ENCODE measurements at places on chromosomes 7 and 10. TPM values are rescaled to one million over a fixed set of nuclear protein-coding genes. Genes with fewer than 3 reads are reported as not detected.

Gene ARHGEF35
- total RNA-seq = 3.4 TPM

Gene MRC1
- not detected for total RNA-seq

Gene GRID1
- not detected for total RNA-seq

Gene MKX
- total RNA-seq = not detected

Gene EFCAB10
- not detected for total RNA-seq

Gene GNAI1
- 5.3 TPM for total RNA-seq

Gene MRPS24
- 118 TPM for total RNA-seq

Gene LRRC4
- 1.3 TPM for total RNA-seq

Gene PIP
- not detected for total RNA-seq

Gene WDFY4
- total RNA-seq = 0.08 TPM

Gene STK17A
- 47.8 TPM for total RNA-seq

Gene AS3MT
- total RNA-seq = 0.47 TPM

Gene TMEM139
- 0.73 TPM for total RNA-seq

Gene PTPRE
- total RNA-seq = 41.8 TPM

Gene PHKG1
- 3.4 TPM for total RNA-seq

Gene CDH23
- 0.57 TPM for total RNA-seq

Gene LBX1
- total RNA-seq = not detected

Gene TNS3
- 4.1 TPM for total RNA-seq

Gene GLCCI1
- total RNA-seq = 13.5 TPM

Gene KLF14
- total RNA-seq = not detected

Gene TCF7L2
- 0.32 TPM for total RNA-seq

Gene PHYHIPL
- not detected for total RNA-seq

Gene NKX2-3
- total RNA-seq = not detected

Gene CYP2C9
- not detected for total RNA-seq

All from activated T-helper 1 cell treated with anti-CD3 and anti-CD28 coated beads, Interleukin-12 subunit alpha, Interleukin-12 subunit beta, Interleukin-2, Interleukin-4 antibody, amounts not matched to agents 30 ng/mL and 10 ng/mL and 1 ng/mL, durations not matched to agents 14 hours and 24 hours and 36 hours (primary cell).